Activated CD8-positive, alpha-beta T cell treated with anti-CD3 and anti-CD28 coated beads for 36 hours (primary cell): ENCODE measurements at places on chromosomes 12 and 14.

DNA sequence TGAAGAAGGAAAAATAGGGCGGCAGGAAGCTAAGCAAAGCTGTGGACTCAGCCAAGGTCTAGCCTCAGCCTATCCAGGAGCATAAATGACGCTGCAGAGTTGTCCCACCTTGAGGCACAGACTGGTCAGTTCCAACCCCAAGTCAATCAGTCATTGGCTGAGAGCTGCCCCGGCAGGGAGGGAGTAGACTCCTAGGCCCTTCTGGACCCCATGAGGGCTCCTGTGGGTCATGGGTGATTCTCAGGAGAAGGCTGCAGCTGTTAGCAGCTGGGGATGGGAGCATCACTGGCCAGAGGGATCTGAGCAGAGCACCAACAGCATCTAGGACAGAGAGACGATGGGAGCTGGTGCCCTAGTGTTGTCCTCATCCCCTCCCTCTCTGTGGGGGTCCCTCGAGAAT, 51.8 kb upstream of the ESRRB start:
- H3K27me3 ChIP-seq: peaks cover 15% of the 10 kb centered on the region
- H3K36me3 ChIP-seq: no peaks in the 10 kb centered on the region
- no peak overlapping the region for H3K27ac ChIP-seq
- H3K4me3 ChIP-seq: no peak overlapping the region
- H3K4me1 ChIP-seq: no peaks in the 10 kb centered on the region
- no peak for DNase-seq

DNA sequence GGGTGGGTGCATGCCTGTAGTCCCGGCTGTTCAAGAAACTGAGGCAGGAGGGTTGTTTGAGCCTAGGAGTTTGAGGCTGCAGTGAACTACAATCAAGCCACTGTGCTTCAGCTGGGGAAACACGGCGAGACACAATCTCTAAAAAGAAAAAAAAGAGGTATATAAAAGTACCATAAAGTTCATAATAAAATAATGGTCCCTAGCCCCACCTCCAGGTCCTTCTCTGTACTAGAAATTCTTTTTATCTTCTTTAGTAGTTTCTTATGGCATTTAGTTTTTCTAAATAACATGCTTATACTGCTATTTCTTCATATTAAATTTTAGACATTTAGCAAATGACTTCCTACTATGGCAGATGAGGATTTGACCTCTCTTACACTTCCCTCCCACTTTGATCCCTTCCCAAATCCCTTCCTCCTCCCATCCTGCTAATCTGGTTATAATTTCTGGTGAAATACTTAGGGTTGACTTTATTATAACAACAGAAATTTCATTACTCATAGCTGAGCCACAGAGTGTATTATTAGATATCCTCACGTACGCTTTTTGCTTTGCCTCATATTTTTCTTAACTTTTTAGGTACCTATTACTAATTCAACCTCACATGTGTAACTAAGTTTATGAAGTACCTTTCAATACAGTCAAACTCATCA, 94.7 kb downstream of the SLC41A2 start:
- no peaks in the 10 kb centered on the region for H3K27me3 ChIP-seq
- no peak overlapping the region for H3K27ac ChIP-seq
- H3K4me3 ChIP-seq: no peak overlapping the region
- H3K36me3 ChIP-seq: no peaks in the 10 kb centered on the region
- H3K4me1 ChIP-seq: peaks cover 11% of the 10 kb centered on the region

- H3K4me3 ChIP-seq: peak overlapping the region; percentile 94
- DNase-seq: no peak
- peaks cover 71% of the 10 kb centered on the region for H3K4me1 ChIP-seq
- H3K27ac ChIP-seq: no peak overlapping the region
- H3K27me3 ChIP-seq: peaks cover 3% of the 10 kb centered on the region
- H3K36me3 ChIP-seq: peaks cover 62% of the 10 kb centered on the region
These were observed 3.5 kb downstream of the ATP2A2 start for GRCh38 chr12:110284597-110284996.

GRCh38 chr12:59386236-59386635, 209.6 kb upstream of the SLC16A7 start:
- no peak for DNase-seq
- H3K27ac ChIP-seq: no peak overlapping the region
- H3K27me3 ChIP-seq: peaks cover 5% of the 10 kb centered on the region
- no peaks in the 10 kb centered on the region for H3K36me3 ChIP-seq
- H3K4me3 ChIP-seq: no peak overlapping the region
- peaks cover 2% of the 10 kb centered on the region for H3K4me1 ChIP-seq

- H3K27me3 ChIP-seq: no peaks in the 10 kb centered on the region
- H3K36me3 ChIP-seq: no peaks in the 10 kb centered on the region
- no peak overlapping the region for H3K27ac ChIP-seq
- no peak overlapping the region for H3K4me3 ChIP-seq
These were observed 1536.2 kb downstream of the AACS start for GRCh38 chr12:126601184-126602170.

DNA sequence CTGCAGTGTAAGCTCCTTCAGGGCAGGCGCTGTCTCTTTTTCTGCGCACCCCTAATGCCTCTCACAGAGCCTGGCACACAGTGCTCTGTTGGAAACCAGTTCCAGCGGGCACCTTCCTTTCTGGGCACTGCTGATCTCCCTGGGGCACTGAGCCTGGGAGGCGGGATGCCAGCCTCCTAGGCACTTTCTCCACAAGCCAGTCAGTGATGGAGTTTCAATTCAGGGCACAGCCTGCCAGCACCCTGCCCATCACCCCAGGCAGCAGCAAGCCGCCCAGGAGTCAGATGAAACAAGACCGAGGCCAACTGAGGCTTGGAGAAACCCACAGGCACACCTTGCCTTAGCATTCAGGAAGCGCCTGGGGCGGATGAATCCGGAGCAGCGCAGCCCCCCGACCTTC, 5.7 kb upstream of the CTDSP2 start:
- H3K4me3 ChIP-seq: no peak overlapping the region
- peaks cover 18% of the 10 kb centered on the region for H3K27me3 ChIP-seq
- DNase-seq: no peak
- no peak overlapping the region for H3K27ac ChIP-seq
- peaks cover 36% of the 10 kb centered on the region for H3K4me1 ChIP-seq
- H3K36me3 ChIP-seq: no peaks in the 10 kb centered on the region

- no peak overlapping the region for H3K4me3 ChIP-seq
- DNase-seq: no peak
- H3K4me1 ChIP-seq: no peaks in the 10 kb centered on the region
- H3K27me3 ChIP-seq: no peaks in the 10 kb centered on the region
- no peak overlapping the region for H3K27ac ChIP-seq
These were observed 293.0 kb upstream of the NAV3 start for GRCh38 chr12:77537663-77538062.

DNA sequence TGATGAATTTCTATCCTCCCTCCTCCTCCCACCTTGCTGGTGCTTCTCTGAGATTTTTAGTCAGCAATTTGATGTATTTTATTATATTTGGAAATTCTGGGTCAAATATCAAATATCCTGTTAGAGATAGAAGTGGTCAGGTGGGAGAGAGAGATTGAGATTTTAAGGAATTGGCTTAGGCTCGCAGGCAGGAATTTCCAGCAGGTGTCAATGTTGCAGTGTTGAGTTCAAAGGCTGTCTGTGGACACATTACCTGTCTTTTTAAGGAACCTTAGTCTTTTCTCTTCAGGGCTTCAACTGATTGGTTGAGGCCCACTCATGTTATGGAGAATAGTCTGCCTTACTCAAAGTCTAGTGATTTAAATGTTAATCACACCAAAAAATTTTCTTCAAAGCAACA, 457.3 kb downstream of the FLRT2 start:
- peaks cover 3% of the 10 kb centered on the region for H3K4me1 ChIP-seq
- H3K27me3 ChIP-seq: no peaks in the 10 kb centered on the region
- no peak overlapping the region for H3K27ac ChIP-seq
- no peak for DNase-seq
- no peak overlapping the region for H3K4me3 ChIP-seq
- H3K36me3 ChIP-seq: peaks cover 7% of the 10 kb centered on the region

DNA sequence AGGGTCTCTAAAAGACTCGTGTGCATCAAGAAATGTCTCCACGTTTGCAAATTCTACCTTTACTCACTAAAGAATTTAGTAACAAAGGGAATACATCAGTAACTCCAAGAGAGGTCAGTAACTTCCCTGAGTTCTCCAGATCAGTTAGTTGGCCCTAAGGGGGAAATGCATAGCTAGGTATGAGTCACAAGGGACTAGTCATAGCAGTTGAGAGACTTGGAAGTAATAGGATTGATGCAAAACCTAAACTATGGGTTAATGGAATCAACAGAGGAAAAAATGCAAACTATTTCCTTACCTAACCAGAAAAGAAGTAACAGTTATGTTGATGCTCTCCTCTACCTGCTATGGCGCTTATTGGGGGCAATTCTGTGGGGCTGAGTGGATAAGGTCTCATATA, 148.8 kb upstream of the GARIN6 start:
- H3K36me3 ChIP-seq: no peaks in the 10 kb centered on the region
- no peak overlapping the region for H3K4me3 ChIP-seq
- H3K27me3 ChIP-seq: no peaks in the 10 kb centered on the region
- H3K4me1 ChIP-seq: no peaks in the 10 kb centered on the region
- H3K27ac ChIP-seq: no peak overlapping the region
- no peak for DNase-seq

- DNase-seq: no peak
- no peak overlapping the region for H3K27ac ChIP-seq
- H3K4me3 ChIP-seq: no peak overlapping the region
- H3K4me1 ChIP-seq: peaks cover 21% of the 10 kb centered on the region
- peaks cover 2% of the 10 kb centered on the region for H3K27me3 ChIP-seq
These were observed 45.8 kb upstream of the NCOR2 start for GRCh38 chr12:124613151-124613585.

DNA sequence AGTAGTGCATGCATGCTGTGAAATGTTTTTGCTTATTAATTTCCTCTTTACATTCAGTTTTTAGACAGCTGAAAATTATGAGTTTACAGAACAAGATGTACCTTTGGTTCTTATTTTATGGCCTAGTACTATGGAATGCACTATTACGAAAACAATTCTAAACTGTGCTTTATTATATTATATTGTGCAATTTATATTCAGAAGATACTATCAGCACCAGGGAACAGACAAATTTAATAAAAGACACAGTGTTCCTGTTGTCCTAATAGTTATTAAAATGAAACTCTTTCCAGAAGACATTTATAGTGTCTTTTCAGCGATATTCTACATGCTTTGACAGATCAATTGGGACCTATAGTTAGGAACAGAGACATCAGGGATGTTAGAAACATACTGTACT, 427.3 kb downstream of the BTG1 start:
- H3K27me3 ChIP-seq: no peaks in the 10 kb centered on the region
- DNase-seq: no peak
- no peak overlapping the region for H3K4me3 ChIP-seq

DNA sequence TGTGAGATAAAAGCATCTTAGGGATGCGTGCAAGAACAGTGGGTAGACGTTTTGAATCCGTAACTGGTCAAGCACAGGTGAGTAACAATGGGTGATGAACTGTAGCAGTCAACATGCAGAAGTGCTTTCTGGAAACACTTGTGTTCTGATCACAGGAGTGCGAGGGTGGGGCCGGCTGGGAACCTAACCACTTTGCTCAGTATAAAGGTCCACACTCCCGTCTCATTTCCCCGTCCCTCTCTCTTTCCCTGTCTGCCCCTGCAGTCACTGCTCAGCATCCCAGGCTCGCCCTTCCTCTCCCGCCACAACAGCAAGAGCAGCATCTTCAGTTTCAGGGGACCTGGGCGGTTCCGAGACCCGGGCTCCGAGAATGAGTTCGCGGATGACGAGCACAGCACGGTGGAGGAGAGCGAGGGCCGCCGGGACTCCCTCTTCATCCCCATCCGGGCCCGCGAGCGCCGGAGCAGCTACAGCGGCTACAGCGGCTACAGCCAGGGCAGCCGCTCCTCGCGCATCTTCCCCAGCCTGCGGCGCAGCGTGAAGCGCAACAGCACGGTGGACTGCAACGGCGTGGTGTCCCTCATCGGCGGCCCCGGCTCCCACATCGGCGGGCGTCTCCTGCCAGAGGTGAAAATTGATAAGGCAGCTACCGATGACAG, 127.1 kb downstream of the FIGNL2 start:
- peaks cover 11% of the 10 kb centered on the region for H3K4me1 ChIP-seq
- DNase-seq: peak; percentile 72
- H3K36me3 ChIP-seq: no peaks in the 10 kb centered on the region
- no peak overlapping the region for H3K27ac ChIP-seq
- peaks cover 19% of the 10 kb centered on the region for H3K27me3 ChIP-seq

- no peak overlapping the region for H3K27ac ChIP-seq
- H3K4me1 ChIP-seq: peaks cover 10% of the 10 kb centered on the region
- H3K4me3 ChIP-seq: no peak overlapping the region
- H3K27me3 ChIP-seq: peaks cover 13% of the 10 kb centered on the region
- H3K36me3 ChIP-seq: no peaks in the 10 kb centered on the region
These were observed 11.3 kb downstream of the FOS start for GRCh38 chr14:75289840-75290388.

- H3K4me3 ChIP-seq: no peak overlapping the region
- DNase-seq: no peak
- no peak overlapping the region for H3K27ac ChIP-seq
- H3K27me3 ChIP-seq: no peaks in the 10 kb centered on the region
These were observed 7.4 kb downstream of the PARP2 start for GRCh38 chr14:20350860-20351259.

DNA sequence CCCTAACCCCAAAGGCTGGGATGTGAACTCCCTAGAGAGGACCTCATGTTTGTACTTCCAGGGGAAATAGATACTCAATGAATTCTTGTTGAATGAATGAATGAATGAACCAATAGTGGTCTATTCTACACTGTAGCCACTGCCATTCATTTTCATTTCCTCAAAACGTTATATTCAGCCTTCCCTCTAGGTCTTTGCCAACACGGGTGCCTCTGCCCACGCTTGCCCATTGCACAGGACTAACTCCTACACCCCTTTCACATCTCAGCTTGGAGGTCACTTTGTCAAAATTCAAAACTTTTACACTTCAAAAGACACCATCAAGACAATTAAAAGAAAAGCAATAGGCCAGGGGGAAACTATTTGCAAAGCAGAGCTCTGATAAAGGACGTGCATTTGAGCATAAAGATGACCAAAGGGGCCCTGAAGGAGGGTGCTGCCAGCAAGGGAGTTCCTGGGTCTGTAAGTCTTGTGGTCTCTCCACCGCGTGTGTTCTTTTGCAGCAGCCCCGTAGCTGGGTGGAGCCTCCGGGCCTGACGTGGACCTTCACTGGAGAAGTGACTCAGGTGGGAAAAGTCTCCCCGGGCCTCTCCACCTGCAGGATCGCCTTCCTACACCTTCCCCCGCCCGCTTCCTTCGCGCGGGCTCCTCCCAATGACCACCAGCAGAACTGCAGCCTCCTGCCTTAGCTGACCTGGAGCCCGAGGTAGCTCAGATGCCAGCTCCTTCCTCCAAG, 31.5 kb downstream of the TMEM63C start:
- H3K27ac ChIP-seq: no peak overlapping the region
- DNase-seq: peak; percentile 57
- H3K36me3 ChIP-seq: no peaks in the 10 kb centered on the region
- peaks cover 15% of the 10 kb centered on the region for H3K27me3 ChIP-seq

DNA sequence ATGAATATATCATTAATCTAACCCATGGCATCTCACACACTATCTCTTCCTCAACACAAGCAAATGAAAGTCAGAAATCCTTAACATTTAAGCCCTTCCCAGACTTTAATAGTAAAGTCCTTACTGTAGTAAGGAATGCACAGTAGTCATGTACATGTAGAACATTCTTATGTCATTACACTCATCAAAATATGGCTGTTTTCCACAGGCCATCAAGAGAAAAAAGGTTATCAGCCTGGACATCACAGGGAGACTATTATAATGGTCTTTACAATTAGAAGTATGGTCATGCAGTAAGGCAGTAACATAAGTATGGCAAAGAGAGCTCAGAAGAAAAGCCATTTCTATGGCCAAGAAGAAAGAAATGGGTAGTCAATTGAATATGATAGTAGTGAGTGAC, 121.2 kb downstream of the SLC6A15 start:
- H3K4me1 ChIP-seq: no peaks in the 10 kb centered on the region
- no peak overlapping the region for H3K27ac ChIP-seq
- H3K27me3 ChIP-seq: no peaks in the 10 kb centered on the region

- no peak for DNase-seq
- no peaks in the 10 kb centered on the region for H3K27me3 ChIP-seq
- H3K36me3 ChIP-seq: no peaks in the 10 kb centered on the region
- no peak overlapping the region for H3K27ac ChIP-seq
These were observed 6.3 kb downstream of the MGAT4C start for GRCh38 chr12:86249851-86250250.
